Adipocyte (in vitro differentiated cells): ENCODE measurements at places on chromosomes 5 and 9.

DNA sequence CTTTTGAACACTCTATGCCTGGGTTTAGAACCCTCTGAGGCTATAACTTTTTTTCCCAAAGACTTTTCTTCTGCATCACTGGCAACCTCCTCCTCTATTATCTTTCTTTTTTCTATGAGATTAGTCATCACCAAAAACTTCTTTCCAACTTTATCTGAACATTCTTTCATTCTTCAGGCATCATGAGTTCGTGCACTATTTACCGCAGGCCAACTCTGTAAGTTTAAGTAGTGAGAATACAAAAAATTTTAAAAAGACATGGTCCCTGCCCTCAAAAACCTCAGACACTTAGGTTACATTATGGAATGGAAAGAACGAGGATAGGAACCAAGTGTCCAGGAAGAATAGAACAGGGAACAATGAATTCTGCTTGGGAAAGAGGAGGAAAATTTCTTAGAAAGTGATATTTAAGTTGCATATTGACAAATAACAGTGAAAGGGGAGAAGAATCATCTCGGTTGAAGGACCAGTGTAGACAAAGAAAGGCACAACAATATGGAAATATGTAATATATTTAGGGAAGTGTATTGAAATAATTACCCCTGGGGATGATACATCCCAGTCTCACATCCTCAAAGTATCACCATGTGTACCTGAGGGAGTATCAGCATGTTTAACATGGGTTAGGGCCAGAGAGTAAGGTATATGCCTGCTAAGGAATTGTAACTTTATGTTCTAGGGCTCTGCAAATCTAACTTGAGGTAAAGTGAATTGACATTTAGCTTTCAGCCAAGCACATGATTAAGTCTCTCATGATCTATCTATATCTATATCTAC lies 196.5 kb upstream of the NREP start:
- peak; percentile 78 for DNase-seq

DNA sequence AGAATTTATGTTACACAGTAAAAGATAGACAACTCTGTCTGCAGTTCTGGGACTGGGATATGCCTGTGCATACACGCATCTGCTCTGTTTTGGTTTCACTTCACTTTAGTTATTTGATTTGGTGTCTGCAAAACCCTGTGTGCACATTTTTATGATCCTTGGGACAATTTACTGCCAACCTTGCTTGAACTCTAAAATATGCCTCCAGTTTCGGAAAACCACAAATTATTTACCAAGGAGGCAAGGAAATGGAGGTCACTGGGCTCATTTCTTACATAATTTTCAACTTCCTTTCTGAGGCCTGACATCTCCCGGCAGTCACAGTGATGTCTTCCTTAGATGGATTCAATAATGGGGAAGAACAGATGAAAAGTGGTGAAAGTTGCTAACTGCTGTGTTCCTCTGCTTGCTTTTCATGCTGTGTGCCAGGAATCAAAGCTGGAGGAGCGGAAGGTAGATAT lies 61.2 kb upstream of the TAF11L2 start:
- no peak for DNase-seq

GRCh38 chr9:130860458-130861316 lies 25.6 kb downstream of the ABL1 start:
- DNase-seq = peak; percentile 96

- no peak for DNase-seq
Observed at GRCh38 chr9:30982301-30982700, 1402.1 kb upstream of the ACO1 start.

DNA sequence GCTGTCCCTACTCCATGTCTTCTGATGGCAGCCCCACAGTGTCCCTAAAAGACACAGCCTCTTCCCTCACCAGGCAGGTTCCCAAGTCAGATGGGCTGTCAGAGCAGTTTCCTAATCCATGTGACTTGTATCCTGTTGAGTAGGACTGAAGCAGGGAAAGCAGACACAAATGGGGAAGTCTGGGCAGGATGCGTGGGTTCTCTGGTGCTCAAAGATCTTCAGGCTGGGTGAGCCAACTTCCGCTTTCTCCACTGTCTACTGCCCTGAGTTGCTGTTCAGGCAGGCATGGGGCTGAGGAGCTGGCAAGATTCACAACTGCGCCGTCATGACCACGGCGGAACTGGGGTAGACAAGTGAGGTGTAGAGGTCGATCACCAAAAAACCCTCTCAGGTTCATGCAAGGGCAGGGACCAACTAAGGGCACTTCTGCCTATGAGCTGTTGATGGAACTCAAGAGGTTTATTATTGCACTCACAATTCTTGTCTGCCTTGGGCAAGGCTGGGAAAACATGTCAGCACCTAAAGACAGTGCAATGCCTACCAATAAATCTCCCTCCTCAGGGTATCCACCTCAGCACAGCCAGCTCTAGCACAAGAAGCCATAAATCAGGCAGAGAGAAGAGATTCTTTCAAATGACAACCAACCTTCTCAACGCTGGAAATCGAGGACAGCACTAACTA lies 83.4 kb downstream of the RAPGEF1 start:
- no peak for DNase-seq

- peak; percentile 10 for DNase-seq
Observed at GRCh38 chr5:73918791-73919221, 292.8 kb downstream of the ARHGEF28 start.

GRCh38 chr5:96017951-96018350 lies 56.3 kb upstream of the ELL2 start:
- peak; percentile 86 for DNase-seq

- peak; percentile 30 for DNase-seq
Observed at GRCh38 chr5:53161876-53162275, 52.3 kb upstream of the MOCS2 start.

DNA sequence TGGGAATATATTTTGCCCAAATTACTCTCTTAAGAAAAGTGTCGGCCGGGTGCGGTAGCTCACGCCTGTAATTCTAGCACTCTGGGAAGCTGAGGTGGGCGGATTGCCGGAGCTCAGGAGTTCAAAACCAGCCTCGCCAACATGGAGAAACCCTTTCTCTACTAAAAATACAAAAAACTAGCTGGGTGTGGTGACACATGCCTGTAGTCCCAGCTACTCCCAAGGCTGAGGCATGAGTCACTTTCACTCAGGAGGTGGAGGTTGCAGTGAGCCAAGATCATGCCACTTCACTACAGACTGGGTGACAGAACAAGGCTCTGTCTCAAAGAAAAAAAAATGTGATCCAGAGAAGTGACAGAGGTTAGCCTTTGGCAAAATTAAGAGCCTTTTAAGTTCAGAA lies 26.4 kb upstream of the TMEM171 start:
- DNase-seq = peak; percentile 62

DNA sequence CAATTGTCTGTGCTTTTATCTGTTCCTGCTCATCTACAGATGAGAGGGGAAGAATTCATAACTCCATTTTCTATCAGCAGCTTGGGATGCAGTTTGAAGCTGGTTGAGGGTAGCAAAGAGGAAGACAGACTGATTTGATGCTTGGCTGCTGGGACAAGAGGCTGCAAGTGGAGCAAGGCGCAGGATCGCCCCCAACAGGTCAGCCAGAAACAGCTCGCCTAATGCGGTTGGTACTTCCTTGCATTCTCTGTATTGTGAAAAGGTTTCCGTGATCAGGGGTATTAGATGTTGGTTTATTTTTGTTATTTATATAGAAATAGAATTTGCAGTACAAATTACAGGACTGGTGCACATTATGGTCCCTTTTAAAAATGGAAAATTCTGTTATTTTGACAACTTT lies 40.6 kb downstream of the ZNF883 start:
- no peak for DNase-seq

- no peak for DNase-seq
Observed at GRCh38 chr9:79731171-79731890, 159.6 kb downstream of the TLE4 start.

- DNase-seq = peak; percentile 35
Observed at GRCh38 chr9:78860801-78861475, 564.0 kb downstream of the PSAT1 start.

DNA sequence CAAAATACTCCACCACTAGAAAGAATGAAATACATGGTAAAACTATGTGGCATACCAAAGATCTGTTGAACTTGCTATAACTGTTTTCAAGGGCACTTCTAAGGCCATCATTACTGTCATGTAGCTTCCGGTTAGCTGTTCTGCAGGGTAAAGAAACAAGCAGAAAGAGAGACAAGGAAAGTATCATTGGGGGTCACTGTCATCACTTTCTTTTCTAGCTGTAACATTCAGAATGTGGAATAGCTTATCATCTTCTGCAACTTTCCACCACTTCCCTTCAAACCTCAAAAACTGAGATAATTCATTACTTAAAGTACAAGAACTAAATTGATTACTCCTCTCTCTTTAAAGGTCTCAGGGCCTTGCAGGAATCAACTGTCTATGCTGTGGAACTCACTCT lies 57.6 kb downstream of the RASEF start:
- DNase-seq = no peak

- DNase-seq = no peak
Observed at GRCh38 chr9:127223810-127224177, 40.8 kb upstream of the GARNL3 start.

DNA sequence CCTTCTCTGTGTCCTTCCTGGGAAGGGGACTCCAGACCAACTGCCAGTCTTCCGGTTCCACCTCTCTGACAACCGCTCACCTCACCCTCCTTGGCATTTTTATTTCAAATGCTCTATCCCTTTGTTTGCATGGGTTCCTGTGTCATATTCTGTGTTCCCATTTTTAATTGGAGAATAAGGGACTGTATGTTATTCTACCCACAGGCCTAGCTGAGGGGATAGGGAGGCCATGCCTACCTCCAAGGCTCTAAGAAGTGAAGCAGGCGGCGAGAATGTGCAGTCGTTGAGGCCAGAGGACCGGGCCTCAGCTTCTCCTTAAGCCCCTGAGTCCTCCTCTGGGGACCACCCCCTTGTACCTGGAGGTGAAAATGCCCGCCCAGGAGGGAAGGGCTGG lies 936 bp upstream of the WDR5 start:
- no peak for DNase-seq

- no peak for DNase-seq
Observed at GRCh38 chr9:130129432-130130061, 42.7 kb upstream of the NCS1 start.

GRCh38 chr5:110865400-110866094 lies 126.7 kb downstream of the SLC25A46 start:
- peak; percentile 27 for DNase-seq

DNA sequence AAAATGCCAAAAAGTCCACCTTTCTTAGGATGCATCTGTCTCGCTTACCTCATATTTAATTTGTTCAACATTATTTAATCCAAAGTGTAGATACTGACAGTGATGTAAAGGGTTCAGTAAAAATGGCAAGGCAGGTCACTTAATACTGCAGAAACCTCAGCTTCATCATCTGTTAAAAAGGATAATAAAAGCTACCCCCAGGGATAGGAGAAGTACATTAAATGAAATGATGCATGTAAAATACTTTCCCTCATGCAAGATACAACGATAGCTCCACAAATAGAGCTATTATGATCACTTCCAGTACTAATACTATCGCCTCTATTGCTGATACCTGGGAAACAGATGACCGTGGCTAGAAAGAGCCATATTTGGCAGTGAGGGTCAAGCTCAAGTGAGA lies 82.9 kb downstream of the SLC1A1 start:
- no peak for DNase-seq

GRCh38 chr9:126687930-126688461 lies 74.3 kb downstream of the LMX1B start:
- no peak for DNase-seq

DNA sequence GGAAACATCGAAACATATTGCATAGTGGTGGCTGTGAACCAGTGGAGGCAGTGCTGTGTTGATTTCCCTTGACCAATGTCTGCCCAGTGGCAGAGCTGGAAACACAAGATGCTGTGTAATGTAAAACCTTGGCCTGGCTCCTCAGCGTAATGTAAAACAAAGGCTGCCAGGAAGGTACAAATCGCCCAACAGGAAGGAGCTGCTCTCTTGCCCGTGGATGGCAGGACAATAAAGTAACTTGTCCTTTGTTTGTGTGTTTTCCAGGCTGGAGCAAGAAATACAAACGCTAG lies 143.4 kb downstream of the PALM2AKAP2 start:
- DNase-seq = no peak

DNA sequence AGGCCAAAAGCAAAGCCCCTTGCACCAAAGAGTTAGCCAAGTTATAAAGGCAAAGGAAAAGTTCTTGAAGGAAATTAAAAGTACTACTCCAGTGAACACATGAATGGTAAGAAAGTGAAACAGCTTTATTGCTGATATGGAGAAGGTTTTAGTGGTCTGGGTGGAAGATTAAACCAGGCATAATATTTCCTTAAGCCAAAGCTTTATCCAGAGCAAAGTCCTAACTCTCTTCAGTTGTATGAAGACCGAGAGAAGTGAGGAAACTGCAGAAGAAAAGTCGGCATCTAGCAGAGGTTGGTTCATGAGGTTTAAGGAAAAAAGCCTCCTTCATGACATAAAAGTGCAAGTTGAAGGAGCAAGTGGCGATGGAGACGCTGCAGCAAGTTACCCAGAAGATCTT lies 3.1 kb upstream of the NUDT12 start:
- no peak for DNase-seq

DNA sequence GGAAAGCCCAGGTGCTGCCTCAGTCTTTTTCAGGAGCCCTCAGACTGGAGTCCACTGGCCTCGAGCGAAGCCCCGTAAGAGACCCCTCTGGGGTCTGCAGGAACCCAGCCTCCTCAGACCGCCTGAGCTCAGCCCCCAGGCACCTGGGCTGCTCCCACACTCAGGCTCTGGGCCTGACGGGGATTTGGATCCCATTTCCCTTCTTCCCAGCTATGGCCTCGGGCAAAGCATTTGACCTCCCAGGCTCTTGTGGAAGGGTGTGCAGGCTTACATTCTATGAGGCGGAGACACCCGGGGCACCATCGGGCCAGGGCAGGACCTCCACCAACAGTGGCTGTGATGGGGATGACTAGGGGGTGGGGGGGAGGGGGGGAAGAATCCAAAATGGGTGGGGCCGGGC lies 4.5 kb downstream of the AGPAT2 start:
- DNase-seq = no peak

DNA sequence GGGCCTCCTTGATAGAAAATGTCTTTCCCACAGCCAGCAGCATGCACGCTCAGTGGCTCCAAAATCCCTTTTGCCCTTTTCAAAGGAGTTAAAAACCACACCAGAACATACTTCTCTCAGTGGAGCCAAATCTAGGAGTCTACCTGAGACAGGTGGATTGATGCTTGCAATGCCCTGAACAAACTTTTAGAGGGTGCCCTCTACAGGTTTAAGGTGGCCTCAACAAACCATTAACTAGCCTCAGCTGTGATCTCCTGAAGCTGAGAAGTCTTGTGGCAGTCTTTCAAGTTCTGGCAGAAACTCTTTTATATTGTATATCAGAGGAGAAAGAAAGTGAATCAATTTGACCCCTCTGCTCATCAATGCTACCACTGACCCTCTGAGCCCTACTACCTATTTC lies 125.4 kb downstream of the MED27 start:
- DNase-seq = no peak

DNA sequence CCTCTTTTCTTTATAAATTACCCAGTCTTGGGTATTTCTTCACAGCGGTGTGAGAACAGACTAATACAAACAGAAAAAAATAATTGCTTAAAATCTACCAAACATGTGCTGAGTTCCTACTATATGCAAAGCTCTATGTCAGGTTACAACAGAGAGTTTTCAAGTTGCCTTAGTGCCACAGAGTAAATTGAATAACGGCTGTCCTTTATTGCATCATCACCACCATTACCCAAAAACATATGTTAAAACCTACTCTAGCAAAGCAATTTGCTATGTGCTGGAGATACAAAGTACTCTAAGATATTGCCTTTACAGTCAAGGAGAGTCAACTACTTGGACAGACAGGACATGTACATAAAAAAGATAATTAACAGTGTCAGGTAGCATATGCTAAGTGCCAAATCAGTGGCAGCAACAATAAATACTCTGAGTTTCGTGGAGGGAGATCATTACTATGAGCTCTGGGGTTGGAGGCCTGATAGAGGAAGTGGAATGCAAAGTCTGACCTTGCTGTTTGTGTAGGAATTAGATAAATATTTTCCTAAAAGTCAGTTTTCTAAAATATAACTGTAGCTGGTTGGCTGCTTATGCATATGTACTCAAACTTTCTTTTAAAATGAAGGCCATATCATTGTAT lies 1058.7 kb upstream of the WWC1 start:
- DNase-seq = peak; percentile 63
